ENCODE measurements at places on chromosomes 6 and 20. TPM values are rescaled to one million over a fixed set of nuclear protein-coding genes. Genes with fewer than 3 reads are reported as not detected.

MUC22 gene
- not detected for polyA plus RNA-seq

WFDC5 gene
- not detected for polyA plus RNA-seq

LY6G6F gene
- 1.0 TPM for polyA plus RNA-seq

MYBL2 gene
- 33.3 TPM for polyA plus RNA-seq

- DNase-seq, result peak; percentile 60
These were observed 234.1 kb upstream of the BMP2 start for GRCh38 chr20:6533351-6533750.

DNA sequence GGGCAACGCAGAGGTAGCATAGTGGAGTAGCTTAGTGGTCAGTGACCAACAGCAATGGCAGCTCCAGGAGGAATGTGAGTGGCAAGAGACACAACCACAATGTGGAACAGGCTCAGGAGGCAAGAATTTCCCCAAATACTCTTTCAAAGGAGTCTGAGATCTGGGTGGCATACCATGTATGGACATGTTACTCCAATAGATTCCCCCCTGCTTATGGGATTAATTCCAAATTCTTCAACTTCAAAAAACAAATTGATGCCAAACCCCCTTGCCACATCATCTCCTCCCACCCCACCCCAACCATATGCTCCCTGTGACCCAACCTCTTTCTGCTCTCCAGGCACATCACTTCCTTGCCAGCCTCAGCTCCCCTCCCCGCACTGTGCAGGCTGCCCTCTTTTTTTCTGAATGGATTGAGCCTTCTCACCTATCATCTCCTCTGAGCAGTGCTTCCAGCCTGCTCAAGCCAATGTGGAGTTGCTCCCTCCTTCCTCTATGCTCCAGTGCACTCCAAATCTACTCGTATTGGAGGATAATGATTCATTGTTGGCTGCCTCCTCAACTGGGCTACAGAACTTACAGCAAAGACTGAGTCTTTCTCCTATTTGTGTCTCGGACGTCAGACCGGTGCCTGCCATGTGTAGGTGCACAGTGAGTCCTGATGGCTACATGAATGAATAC lies 93.0 kb upstream of the CEP85L start:
- no peak for DNase-seq

- peak; percentile 52 for DNase-seq
These were observed 30.8 kb upstream of the FKBP1A start for GRCh38 chr20:1423625-1424106.

DNA sequence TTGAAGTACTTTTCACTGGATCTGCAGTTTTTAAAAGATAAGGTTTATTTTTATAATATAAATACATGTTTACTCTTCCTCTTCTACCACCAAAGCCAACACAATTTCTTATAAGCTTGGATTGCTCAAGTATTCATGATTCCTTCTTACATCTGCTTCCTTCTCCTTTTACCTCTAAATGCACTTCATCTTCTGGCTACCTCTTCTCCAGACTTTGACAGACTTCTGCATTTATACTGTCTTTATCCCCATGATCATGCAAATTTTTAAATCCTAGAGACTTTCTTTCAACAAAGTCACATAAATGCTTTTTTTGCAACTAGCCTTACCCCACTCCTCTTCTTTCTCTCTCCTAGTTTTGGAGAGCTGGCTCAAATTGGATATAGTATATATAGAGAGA lies 142.9 kb downstream of the TFAP2B start:
- DNase-seq, result no peak

- DNase-seq, result no peak
These were observed 251.8 kb upstream of the PRND start for GRCh38 chr20:4469910-4470309.

DNA sequence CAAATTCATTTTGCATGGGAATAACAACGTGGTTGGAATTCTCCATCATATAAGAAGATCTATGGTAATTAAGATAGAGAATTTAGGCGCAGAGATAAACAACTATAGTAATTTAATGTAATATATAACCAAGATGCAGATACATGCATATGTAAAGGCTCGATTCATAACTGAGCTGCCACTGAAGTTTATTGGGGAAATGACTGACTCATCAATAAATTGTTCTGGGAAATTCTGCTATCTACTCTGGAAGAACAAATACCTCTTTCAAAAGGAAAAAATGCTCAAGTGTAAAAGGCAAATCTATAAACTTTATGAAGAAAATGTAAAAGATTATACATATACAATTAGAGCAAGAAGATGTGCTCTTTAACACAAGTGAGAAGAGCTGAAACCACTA lies 596.4 kb downstream of the MMUT start:
- no peak for DNase-seq
